Left ventricle myocardium superior (tissue), 1 donor: ENCODE measurements at places on chromosomes 6 and 20.

DNA sequence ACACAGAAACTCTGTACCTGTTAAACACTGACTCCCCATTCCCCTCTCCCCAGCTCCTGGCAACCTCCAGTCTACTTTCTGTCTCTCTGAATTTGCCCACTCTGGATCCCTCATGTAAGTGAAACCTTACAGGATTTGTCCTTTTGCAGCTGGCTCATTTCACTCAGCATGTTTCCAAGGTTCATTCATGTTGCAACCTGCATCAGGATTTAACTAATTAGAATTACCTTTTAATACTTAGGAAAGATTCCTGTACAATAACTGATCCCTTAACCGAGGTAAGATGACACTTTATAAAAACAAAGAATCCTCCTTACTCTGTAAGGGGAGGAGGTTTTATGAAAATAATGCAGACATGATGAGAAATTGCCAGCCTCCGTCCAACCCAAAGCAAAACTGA is 113.1 kb upstream of the MTHFD1L start:
- no peak for DNase-seq

- peak; percentile 59 for DNase-seq
Observed at GRCh38 chr20:62485062-62485700, 9.4 kb upstream of the GATA5 start.

DNA sequence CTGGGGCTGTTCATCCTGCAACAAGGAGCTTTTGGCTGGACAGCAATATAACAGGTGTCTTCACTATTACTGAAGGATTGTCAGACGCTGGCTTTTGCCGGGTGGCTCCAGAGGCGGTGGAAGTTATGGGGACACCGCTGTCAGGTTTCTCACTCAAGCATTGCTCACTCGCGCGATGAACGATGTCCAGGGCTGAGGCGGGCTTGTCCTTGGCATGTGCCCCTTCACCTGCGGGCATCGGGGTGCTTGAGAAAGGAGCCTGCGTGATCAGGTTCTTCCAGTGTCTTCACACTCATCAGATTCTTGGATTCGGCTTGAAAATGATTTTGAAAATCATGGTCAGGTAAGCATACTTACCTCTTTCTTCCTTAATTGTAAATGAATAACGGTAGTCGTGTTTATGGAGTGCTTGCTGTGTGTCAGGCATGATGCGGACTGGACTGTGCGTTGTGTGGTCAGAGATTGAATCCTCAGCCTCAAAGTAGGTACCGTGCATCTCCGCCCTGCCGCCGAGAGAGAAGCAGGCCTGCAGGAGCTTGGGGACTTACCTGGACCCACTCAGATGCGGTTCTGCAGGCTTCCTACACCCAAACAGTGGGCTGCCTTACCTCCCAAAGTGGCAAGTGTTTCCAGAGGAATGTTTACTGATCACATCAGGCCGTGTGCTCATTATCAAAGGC is 18.3 kb upstream of the PYGB start:
- no peak for DNase-seq

DNA sequence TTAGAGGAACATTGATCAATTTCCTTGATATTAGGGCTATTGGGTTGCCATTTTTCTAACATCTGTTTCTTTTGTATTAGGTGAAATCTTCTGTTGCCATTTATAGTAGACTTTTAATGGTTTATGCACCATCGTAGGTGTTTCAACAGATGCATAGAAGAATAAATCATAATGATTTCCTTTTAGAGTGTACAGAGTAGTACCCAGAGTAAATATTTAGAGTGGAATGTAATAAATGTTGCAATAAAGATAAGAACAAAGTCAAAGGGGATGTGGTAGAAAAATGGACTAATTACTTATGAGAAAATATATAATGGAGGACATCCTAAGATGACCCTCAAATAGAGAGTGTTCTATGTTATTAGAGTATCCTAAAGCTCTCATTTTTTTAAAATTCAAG is 643.0 kb upstream of the CITED2 start:
- no peak for DNase-seq

DNA sequence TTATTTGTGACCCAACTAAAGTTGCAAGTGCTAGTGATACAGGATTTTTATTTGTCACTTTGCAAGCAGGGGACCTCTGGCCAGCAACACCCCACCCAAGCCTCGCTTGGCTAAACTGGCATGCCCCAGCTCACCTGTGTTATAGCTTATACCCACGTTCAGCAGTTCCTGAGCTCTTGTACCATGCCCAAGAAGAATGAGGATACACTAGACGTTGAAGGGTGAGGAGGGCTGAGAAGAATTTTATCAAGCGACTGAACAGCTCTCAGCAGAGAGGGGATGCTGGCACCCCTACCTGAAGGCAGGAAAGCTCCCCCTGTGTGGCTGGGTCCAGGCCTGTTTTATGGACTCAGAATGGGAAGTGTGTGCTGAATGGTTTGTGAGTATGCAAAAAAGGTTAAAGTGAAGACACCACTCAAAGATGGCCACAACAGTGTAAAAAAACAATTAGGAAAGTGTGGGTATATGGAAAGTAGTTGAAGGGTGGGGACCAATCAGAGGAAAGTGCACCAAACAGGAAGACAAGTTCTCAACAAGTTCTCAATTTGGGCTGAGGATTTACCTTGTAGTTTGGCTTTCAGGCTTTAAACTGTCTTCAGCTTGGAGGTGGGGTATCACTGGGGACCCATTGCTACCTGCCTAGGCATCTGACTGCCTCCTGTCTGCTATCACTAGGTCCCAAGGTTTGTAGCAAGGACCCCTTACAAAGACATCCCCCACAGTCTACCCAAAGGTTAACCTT is 15.0 kb downstream of the BTN2A1 start:
- no peak for DNase-seq

DNA sequence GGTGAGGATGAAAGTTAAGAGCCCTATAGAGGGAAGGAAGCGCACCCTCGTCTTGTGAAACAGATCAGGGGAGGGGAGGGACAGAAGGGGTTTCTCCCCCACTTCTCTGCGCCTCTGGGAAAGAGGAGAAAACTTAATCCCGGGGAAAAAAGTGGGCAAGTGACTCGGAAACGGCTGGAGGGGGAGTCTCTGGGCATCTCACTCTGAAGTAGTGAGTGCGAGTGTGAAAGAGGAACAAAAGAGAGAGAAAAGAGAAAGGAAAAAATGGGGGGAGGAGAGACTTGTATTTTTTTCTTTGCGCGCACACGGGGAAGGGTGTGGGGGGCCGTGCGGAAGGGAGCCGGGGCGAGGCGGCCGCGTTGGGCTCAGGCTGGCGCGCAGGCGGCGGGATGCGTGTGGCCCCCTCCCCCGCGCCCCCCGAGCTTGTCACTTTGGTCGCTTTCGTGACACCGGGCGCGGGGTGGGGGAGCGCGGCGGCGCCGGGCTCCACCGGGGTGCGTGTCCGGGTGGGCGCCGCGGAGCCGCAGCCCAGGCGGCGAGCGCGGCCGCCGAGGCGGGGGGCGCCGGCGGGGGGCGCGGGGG is 454 bp downstream of the L3MBTL3 start:
- peak; percentile 30 for DNase-seq

GRCh38 chr6:137989664-137990063 is 117.6 kb downstream of the PERP start:
- no peak for DNase-seq

GRCh38 chr6:150535818-150536220 is 63.9 kb upstream of the PLEKHG1 start:
- DNase-seq: no peak

- no peak for DNase-seq
Observed at GRCh38 chr20:62694868-62695267, 13.8 kb upstream of the NTSR1 start.

DNA sequence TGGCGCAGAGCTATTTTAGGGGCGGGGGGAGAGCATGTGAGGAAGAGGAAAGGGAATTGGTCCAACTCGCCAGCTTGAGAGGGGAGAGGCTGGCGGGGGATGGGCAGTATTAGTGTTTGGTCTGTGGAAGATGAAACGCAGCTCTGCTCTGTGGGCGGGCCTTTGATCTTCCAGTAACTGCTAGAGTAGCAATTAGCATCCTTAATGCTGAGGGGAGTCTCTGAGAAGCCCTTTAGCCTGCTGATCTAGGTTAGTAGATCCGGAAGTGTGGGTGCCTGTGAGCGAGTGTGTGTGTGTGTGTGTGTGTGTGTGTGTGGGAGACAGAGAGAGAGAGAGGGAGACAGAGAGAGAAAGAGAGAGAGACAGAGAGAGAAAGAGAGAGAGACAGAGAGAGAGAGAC is 117.2 kb upstream of the BACH2 start:
- no peak for DNase-seq
